OCI-M1 (cell line): ENCODE measurements at places on chromosomes 4 and X.
A peak's percentile ranks its signal among the peaks of the same experiment; 100 is the strongest.

DNA sequence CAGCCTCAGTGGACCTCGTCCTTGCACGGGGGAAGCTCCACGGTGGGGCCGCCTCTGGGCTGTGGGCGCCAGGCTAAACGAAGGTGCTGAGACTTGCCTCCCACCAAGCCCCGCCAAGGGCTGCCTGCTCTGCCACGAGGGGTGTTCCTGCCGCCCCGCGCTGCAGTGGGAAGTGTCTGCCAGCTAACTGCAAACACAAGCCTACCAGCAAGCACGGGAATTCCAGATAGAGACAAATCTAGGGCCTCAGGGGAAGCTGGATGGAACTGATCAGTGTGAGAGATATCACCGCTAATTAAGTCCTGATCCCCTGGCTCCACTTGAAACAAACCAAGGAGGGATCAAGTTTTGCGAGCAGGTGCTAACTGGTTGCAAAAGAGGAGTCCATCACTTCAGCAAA is 181.6 kb upstream of the LEF1 start:
- DNase-seq: no peak

- no peak for DNase-seq
These were observed 15.3 kb downstream of the PGRMC1 start for GRCh38 chrX:119251386-119251785.

DNA sequence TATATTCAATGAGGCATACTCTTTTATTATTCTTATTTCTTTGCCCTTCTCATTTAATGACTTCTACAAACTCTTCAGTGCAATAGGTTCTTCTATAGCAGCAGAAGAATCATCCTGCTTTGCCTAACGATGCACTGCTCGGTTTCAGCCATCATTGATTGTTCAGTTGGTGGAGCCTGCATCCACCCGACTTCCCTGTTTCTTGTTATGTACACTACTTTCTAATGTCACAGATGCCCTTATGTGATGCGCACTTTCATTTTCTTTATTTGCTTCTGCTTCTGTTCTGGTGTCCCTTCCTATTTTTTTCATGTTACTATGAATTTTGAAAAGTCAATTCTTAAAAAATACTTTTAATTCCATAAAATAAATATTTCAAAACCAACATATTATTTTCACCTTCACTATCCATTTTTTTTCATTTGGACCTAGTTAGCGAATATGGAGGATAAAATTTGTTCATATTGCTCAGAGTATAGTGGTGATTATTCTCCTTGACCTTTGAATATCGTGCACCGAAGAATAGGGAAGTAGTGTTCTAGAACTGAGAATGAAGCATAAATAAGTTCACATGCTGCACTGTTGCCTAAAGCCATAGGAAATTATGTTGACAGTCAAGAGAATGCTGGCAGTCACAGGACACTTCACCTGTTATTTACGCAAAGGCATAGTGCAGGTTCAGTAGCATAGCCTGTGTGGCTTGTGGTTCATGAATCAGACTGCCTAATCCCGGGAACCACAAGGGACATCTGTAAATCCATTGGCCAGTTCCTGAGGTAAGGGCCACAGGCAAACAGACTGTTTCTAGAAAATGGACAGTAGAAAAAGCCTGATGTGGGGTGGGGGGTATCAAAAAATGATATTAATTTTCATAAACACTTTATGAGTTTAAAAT is 21.3 kb upstream of the SFRP2 start:
- DNase-seq: no peak

- DNase-seq: peak; percentile 73
These were observed 144.2 kb downstream of the PDLIM5 start for GRCh38 chr4:94595880-94596483.

GRCh38 chr4:37780444-37781130 is 45.9 kb upstream of the PGM2 start:
- peak; percentile 11 for DNase-seq

DNA sequence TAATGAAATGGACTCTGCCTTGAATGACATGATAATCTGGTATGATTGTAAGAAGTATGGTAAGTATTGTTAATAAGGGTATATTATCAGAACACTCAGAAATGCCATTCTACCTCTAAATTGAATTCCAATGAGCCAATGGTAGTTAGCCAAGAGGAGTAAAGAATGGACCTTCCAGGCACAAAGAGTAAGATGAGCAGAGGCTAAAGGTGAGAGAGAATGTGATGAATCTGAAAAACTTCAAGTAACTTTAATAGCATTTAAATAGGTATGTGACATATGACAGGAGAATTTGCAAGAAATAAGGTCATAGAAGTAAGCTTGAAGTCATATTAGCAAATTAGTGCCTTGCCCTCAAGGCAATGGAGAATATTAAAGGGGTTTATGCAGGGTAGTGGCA is 152.4 kb downstream of the BANK1 start:
- no peak for DNase-seq

DNA sequence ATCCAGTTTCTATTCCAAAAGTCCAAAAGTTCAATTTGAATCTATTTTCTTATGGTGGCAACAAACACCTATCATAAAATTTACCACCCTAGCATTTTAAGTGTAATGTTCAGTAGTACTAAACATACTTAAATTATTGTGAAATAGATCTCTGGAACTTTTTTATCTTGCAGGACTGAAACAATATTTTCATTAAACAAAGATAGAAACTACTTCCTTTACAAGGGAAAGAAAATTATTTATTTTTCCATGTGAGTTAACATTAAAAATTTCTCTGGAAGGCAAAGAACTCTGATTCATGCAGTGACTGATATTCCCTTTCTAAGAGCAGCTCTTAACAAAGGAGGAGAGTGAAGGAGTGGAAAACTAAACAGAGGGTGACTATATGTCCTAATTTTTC is 40.2 kb downstream of the ADH7 start:
- DNase-seq: no peak

DNA sequence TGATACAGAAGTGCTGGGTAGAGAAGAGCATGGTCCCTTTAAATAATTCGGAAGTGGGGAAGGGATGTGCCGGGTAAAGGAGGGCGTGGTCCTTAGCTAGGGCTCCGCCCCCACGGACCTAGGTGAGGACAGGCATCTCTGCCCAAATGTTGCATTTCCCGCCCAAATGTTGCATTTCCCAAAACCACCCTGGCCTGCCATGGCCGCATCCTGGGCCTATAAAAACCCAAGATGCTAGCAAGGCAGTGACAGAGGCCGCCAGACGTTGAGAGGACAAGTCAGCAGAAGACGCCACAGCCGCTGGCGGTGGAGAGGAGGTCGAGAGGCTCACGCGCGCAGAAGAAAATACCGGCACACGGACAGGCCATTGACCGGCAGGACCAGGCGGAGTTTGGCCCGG is 46.1 kb downstream of the ZFP42 start:
- DNase-seq: no peak

DNA sequence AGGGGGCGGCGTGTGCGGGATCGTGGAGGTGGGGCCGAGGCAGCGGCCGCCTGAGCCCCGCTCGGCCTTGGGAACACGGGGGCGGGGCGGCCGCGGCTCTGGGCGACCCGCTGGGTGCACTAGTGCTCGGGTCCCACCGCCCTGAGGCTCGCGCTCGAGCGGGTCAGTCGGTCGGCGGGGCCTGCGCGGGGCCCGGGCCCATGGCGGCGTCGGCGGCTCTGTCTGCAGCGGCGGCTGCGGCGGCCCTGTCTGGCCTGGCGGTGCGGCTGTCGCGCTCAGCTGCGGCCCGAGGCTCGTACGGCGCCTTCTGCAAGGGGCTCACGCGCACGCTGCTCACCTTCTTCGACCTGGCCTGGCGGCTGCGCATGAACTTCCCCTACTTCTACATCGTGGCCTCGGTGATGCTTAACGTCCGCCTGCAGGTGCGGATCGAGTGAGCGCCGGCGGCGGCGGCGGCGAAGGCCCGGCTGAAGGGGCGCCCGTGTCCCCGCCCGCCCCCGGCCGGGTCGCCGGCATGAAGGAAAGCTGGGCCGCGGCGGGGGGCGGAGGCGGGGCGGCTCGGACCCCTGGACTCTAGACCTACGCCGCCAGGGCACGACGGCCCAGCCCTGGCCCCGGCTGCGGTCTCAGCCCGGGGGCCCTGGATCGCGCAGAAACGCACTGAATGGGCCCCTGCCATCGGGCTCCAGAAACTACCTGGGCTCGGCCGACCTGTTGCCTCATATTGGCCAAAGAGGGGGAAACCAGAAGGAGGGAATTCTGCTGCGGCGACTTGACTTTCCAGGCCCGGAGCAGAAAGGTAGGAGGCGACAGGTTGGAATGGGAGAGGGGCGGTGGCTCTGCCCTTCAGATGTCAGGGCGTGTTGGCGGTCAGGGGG is at the start of gene SMIM10L2A:
SMIM10L2A (plus strand) TSS at position 13 of the 878 bp plus-strand sequence; CDS start at position 201, 188 bp downstream.
- DNase-seq: no peak
